Hematopoietic multipotent progenitor cell treated with erythropoietin and hydrocortisone succinate and interleukin-3 and kit ligand, for 6 days (in vitro differentiated cells): ENCODE measurements at places on chromosomes 5 and 9.

DNA sequence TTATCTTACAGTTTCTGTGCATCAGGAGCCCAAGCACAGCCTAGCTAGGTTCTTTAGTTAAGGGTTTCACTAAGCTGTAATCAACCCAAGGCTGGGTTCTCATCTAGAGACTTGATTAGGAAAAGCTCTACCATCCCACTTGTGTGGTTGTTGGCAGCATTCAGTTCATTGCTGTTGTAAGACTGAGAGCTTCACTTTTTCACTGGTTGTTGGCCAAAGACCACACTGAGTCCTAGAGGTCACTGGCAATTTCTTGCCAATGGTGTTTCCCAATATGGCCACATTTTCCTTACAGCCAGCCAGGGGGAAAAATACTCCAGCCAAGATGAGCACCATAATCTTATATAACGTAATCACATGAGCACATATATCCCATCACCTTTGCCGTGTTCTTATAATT is 74.3 kb downstream of the SMIM15 start:
- no peak for DNase-seq

DNA sequence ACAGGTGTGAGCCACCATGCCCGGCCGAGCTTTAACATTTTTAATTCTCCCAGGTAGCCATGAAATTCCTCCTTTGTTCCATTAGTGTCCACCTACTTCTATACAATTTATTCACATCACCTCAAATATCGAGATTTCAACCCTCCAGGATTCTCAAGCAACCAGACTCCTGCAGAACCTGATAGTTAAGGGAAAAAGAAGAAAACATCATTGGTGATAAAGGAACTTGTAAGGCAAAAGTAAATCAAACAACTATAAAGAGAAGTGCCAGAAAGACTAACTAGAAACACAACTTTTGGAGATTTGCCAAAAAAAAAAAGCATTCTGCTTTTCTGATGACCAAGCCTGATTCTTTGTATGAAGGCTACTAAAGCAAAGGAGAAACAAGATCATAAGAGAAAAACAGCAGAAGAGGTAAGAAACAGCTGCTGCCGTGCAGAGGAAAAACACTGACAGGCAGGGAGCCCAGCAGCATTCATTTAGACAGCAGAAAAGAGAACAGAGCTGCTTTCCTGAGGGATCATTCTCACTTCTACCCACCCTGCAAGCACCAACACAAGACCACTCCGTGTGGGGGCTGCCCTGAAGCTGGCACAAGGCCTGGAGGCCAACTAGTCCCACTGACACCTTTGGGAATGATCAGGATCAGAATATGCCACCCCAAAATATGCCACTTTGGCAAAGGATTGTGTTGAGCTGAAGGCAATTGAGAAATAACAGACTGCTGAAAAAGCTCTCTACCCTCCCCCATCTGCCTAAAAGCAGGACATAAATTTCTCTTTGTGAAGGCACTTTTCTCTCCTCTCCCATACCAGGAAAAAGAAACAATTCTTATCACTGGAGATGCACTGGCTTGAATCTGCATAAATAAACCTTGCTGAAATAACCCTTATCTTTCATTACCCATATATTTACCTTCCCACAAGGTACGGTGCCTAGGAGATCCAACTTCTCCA is 75.1 kb downstream of the ALDH7A1 start:
- DNase-seq: peak; percentile 30

DNA sequence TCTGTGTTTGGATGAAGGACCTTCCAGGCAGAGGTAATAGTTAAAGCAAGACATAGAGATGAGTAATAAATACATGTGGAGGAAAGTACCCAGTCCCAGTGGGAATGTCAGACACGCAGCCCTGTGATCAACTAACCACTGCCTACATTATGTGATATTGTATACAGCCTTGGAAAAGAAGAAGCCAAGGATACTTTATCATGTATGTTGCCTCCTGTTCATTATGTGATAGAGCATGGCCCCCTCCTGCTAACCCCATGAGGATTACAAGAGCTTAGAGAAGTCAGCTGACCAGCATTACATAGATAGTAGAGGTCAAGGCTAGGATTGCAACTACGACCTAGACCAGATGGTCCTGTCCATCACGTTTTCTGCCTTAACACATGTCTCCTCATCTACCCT is 497.0 kb upstream of the TNC start:
- no peak for DNase-seq

DNA sequence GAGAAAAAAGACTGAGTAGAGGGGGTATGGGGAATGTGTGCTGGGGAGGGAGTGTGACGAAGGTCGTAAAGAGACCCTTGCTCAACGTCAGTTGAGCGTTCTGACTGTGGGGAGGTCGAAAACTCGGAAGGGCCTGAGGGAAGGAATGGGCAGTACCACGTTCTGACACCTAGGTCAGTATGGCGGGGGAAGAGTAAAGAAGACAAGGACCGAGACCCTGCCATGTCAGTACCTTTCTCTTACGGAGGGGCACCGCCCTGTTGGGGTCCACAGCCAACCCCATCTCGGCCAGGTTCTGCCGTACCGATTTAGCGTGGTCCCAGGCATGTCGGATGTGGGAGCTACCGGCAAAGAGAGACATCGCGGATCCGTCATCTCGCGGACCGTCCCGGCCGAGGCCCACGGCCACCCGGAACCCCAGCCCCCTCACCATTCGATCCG is 375 bp downstream of the NOP16 start:
- DNase-seq: peak; percentile 62

DNA sequence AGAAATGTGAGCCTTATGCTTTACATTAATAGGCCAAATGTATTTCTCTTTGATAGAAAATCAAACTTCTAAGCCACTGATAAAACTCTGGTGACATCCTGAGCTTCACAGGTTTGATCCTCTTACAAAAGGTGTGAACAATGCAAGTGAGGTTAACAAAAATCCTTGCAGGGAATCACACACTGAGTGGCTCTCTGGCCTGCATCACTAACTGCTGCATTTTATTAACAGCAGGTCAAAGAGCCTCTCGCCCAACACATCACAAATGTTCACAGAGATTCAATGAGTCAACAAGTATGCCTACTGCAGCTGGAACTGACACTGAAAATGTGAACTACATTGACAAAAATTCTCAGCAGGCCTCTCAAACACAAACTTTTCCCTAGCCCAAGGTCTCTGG is 122.3 kb downstream of the SEMA5A start:
- DNase-seq: no peak

DNA sequence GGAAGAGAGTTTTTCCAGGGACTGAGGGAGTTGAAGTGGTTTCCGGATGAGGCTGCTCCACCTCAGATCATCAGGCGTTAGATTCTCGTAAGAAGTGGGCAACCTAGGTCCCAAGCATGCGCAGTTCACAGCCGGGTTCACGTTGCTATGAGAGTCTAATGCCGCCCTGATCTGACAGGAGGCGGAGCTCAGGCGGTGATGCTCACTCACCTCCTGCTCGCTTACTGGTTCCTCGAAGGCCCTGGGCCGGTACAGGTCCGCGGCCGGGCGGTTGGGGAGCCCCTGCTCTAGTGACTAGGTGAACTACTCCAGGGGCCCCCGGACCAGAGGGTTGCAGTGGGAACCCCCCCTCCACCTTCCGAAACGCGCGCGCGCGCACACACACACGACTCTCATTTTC is 997 bp upstream of the RNF130 start:
- no peak for DNase-seq

GRCh38 chr5:118430076-118430475 is 558.3 kb downstream of the DTWD2 start:
- DNase-seq: no peak

DNA sequence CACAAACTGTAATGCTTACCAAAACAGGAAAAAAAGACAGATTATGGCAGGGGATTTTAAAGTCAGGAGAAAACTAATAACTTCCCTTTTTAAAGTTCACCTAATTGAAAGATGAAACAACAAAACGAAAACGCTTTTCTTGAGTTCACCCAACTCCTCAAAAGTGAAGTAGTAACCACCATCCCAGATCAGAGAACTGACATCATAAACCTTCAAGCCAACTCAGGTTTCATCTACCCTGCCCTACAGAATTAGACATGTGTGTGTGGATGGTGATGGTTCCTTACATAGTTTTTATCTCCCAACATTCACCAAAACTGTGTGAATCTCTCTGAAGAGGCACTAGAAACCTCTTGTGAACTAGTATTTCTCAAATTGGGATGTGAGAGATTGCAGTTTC is 195.2 kb upstream of the PTGER4 start:
- DNase-seq: peak; percentile 5

DNA sequence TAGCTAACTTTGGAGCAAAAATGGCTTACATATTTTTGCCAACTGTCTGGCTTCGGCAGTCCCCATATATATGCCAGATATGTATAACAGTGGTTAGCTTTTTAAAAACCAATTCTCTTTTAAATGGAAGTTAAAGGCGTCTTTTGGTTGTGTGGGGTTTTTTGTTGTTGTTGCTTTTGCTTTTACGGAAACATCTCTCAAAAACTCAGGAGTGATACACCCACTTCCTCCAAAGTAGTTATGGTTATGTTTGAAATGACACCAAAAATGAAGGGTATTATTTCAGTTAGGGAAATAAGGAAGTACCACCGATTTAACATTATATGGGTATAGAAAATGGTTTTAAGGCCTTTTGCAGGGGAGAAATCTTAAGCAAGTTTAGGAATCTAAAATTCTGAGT is 2.3 kb downstream of the CNOT8 start:
- DNase-seq: peak; percentile 36

DNA sequence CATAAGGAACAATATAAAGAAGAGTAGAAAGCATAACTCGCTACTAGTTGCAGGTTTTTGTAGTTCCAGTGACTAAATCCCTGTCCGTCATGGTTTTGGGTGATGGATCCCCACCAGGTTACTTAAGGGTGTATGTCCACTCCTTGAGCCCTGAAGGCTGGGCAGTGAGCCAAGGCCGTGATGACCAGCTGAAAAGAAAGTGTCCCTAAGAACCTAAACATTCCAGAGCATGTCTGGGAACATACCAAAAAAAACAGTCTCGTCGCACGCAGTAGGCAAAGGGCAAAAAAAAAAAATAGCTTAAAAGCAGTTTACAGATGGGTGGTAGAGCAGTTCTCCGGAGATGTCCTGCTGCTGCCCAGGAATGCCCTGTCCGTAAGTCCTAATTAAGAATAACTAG is 21.4 kb upstream of the SNAPC3 start:
- no peak for DNase-seq

DNA sequence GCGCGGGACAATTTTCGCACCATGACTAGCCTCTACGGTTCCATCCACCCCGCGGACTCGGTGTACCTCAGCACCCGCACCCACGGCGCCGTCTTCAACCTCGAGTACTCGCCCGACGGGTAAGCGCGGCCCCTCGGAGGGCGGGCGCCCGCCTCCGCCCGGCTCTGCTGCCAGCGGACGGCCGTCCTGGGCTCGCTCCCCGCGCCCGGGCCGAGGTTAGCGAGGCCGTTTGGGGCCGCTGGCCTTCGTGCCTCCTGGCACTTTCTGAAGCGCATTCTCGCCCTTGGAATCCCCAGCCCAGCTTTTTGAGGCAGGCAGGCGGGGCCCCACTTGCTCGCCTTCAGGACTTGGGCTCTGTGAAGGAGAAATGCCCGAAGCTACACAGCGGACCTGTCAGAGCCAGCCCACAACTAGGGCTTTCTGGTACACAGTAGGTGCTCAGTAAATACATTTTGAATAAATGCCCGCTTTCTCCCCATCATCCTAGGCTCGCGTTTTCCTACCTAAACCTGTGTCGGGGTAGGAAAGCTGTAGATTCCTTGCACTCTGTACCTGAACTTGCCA is 772 bp downstream of the DCAF10 start:
- DNase-seq: peak; percentile 48

GRCh38 chr9:100286257-100286656 is 66.5 kb downstream of the TEX10 start:
- no peak for DNase-seq

DNA sequence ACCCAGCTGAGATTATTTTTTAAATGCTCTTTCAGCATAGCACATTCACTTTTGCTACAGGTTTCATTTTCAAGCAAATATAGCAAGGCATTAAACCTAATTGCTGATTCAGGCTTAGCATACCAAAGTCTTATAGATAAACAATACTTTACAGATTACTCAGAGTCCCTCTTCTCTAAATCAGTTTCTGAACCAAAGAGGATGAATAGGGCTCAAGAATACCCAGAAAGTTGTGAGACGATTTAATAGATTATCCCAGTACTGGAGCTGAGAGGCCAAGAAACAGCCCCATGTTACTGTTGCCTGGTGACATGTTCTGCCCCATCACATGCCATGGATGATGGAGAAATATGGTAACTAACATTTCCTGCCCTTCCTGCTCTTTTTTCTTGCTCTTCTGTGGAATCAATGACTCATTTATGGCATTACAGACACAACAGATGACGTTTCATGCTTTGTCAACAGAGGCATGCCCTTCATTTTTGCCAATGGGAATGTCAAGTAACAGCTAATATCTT is 18.1 kb upstream of the SSBP2 start:
- DNase-seq: no peak

- peak; percentile 49 for DNase-seq
Observed at GRCh38 chr5:111703662-111704061, 53.3 kb downstream of the NREP start.

DNA sequence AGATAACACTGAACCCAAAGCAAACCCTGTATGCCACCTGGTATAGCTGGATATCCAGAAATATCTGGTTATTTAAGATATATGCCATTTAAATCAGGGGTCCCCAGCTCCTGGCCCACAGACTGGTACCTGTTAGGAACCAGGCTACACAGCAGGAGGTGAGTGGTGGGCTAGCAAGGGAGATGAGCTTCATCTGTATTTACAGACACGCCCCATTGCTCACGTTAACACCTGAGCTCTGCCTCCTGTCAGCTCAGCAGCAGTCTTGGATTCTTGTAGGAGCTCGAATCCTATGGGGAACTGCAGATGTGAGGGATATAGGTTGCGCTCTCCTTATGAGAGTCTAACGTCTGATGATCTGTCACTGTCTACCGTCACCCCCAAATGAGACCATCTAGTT is 646.6 kb downstream of the TLE4 start:
- DNase-seq: no peak

DNA sequence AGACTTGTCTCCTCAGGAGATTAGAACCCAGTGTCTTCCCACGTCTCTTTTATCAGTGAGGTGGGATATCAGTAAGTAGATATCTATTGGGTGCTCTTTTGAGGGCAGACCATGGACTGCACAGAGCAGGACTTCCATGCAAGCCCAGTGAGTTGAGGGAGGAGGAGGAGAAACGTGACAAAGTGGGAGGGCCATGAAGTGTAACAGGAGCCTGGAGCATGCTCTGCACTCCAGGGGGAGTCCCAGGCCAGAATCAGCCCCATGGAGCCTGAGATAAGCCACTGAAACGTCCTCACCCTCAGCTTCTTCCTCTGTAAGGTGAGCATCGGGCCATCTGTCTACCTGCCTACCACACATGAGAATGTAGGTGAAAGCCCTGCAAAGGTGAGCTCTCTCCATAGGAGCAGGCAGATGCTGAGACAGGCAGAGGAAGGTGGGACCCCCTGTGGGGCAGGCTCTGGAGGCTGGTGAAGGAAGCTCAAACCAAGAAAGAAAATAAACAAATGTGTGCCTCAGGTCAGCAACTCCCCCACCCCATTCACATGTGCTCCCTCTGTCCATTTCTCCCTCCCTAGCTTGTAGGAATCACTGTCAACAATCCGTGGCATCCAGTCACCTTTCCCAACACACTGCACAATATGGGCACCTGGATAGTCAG is 87.4 kb downstream of the NRG2 start:
- DNase-seq: no peak

- DNase-seq: no peak
Observed at GRCh38 chr5:142439207-142439860, 114.5 kb upstream of the SPRY4 start.

GRCh38 chr5:60512117-60512516 is 187.8 kb downstream of the DEPDC1B start:
- no peak for DNase-seq
